Uterus (tissue), 4 donors: ENCODE measurements at places on chromosomes 3 and 15.

- no peak for DNase-seq
These were observed 98.6 kb downstream of the TCF12 start for GRCh38 chr15:57017024-57017423.

- peak; percentile 68 for DNase-seq
These were observed 29.1 kb upstream of the ELP6 start for GRCh38 chr3:47542471-47543173.

DNA sequence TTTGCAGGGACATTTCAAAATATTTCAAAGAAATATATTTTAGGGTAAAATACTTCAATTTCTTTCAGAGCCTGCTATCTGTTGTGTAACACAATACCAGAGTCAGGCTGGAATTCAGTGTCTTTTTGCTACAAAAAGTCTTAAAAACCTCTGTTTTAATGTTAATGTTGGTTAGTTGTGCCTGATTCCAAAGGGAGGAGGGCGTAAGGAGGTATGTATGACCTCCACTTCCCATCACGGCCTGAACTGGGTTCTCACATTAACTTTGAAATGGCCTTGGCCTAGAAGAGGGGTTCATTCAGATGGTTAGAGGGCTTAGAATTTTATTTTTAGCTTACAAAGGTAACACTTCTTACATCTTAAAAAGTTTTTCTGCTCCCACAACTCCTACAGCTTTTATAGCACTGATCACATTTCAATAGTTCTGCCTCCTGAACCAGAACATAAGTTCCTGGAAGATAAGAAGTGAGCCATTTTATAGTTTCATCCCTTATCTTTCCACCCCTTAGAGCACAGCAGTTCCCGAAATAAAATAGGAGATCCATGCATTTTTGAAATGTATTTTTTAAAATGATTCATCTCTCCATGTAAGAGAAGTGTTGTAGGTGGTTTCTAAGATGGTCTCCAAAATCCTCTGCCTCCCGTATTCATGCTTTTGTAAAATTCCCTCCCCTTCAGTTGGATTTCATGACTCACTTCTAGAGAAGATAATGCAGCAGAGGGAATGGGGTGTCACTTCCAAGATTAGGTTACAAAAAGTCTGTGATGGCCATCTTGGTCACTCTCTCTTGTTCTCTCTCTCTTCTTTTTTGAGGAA is 543.1 kb upstream of the NECTIN3 start:
- DNase-seq, result no peak

GRCh38 chr15:44550734-44551133 is 13.8 kb downstream of the EIF3J start:
- DNase-seq, result no peak

- DNase-seq, result no peak
These were observed 326.1 kb upstream of the IL12A start for GRCh38 chr3:159662549-159662948.

DNA sequence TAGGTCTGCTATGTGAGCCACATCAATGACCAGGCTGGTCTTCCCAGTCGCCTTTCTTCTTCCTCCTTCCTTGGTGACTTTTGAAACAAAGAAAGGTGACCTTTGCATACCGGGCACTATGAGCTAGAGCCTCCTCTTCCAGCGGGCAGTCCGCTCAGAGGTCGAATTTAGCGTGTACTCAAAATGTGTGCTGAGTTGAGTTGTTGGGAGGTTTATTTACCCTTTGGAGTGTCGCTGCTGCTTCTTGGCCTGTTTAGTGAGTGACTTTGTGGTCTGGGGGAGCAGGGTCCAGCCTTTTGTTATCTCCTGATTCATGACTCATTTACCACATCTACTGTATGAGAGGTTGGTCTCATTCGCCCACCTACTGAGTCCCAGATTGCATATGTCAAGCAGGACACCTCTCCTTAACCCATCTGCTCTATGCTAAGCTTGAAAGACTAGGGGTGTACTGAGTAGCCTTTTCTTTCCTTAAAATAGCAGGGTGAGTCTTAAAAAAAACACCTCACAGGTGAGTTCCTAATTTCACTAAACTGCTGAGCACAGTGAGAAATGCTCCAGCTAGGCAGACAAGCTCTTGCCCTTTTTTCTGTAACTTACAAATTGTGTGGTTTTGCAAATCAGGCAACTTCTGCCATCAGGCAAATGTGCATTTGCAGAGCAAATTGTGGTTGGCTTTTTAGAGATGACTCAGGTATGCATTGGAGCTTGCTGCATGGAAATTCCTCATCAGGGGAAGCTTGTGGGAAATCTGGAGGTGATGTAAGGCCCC is 3.2 kb upstream of the SIAH2 start:
- no peak for DNase-seq

- no peak for DNase-seq
These were observed 600.4 kb downstream of the GRM7 start for GRCh38 chr3:7461202-7461825.

DNA sequence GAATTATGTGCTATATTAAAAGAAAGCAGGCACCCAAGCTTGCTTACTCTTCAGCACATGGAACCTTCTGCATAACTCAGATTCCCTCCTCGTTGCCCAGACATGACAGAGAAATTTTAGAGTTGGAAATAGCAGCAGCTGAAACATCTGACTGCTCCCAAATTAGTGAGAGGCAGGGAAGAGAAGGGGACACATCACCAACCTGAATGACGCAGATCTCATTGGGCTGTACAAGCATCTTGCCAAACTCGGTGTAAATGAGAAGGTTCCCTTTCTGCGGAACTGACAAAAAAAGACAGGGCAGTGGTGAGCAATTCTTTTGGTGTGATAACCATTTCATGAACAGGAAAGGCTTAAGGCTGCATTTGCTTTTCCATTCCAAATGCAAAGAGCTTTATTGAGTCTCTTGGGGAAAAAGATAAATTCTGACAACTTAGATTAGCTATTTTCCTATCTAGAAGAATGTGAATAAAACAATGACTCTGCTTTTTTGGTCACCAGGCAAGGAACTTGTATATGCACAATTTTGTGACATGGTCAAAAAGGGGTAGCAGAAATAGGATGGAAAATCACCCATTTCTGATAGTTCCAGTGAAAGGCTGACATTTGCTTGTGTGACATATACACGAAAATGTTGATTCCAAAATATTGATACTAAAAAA is 35.1 kb downstream of the HGD start:
- no peak for DNase-seq

DNA sequence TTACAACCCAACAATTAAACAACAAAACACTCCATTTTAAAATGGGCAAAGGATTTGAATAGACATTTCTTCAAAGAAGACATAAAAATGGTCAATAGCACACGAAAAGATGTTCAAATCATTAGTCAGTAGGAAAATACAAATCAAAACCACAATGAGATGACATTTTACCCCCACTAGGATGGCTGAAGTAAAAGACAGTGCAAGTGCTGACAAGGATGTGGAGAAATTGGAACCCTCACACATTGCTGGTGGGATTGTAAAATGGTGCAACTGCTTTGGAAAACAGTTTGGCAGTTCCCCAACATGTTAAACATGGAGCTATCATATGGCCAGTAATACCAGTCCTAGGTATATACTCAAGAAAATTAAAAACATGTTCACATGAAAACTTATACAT is 11.6 kb downstream of the GALNT15 start:
- DNase-seq, result no peak

DNA sequence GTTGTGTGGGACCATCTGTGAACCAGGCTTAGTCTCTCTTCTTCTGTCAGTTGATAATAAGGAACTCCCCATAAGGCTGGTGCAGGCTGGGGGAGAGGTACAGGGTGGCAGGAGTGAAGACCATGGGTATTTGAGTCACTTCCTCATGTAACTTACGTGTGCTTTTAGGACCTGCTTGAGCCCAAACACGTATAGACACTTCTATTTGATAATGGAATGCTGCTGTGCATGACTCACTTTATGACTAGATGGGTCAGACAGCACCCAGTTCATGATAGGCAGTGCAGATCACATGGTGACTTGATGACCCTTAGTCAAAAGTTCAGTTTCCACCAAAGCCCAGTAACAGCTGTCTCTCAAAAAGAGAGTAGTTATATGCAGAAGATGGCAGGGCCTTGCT is 490.9 kb downstream of the ZBBX start:
- DNase-seq, result no peak

GRCh38 chr15:79561982-79562381 is 129.8 kb downstream of the MINAR1 start:
- no peak for DNase-seq

DNA sequence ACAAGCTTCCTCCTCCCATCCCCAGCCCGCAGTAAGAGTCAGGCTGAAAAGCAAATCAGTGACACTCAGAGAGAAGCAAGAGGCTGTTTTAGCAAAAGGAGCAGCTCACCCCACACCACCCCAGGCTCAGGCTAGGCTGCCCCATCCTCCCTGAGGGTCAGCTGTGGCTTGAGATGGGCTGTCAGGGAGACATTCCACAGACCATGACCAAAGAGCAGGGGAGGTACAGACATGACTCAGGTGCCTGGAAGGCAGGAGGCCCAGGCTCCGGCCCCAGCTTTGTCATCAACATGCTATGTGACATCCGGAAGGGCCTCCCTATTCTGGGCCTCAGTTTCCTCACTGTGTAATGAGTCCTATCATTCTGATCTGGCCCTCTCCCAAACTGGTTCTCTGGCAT is 24.7 kb downstream of the HCN4 start:
- DNase-seq, result no peak

DNA sequence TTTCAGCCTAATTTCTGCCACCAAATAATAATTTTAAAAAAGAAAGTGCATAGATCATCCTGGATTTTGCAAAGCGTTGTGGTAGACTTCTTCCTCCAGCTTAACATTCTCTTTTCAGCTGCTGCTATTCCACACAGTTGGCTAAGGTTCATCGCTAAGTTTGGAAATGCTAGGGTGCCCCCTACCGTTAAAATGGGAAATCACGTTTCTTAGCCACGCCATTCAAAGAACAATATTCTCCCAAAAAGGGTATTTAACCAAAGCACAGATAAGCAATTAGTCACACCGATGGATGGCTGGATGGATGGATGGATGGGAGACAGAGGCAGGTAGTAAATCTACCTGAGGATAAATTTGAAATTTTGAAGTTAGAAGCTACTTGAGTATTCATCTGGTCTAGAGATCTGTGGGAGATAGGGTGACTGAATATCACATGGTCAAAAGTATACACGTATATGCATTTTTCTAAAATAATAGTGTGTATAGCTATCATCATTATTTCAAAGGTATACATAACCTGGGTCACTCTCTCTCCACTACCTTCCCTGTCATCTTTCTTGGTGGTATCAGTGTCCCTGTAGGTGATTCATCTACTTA is 67.2 kb downstream of the EFHB start:
- no peak for DNase-seq

- no peak for DNase-seq
These were observed 22.2 kb upstream of the FBN1 start for GRCh38 chr15:48667701-48668100.

DNA sequence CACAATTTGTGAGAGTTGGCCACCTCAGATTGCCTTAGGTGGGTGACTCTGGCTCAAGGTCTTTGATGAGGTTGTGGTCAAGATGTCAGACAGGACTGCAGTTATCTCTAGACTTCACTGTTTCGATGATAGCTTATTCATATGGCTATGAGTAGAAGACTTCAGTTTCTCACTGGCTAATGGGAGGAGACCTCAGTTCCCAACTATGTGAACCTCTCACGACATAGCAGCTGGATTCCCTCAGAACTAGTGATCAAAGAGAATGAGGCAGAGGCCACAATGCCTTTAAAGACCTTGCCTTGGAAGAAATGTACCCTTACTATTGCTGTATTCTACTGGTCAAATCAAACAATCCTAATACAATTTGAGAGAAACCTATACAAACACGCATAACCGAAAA is 607.5 kb upstream of the ROBO2 start:
- DNase-seq, result no peak

- no peak for DNase-seq
These were observed 683.0 kb downstream of the TBL1XR1 start for GRCh38 chr3:176514297-176514696.

DNA sequence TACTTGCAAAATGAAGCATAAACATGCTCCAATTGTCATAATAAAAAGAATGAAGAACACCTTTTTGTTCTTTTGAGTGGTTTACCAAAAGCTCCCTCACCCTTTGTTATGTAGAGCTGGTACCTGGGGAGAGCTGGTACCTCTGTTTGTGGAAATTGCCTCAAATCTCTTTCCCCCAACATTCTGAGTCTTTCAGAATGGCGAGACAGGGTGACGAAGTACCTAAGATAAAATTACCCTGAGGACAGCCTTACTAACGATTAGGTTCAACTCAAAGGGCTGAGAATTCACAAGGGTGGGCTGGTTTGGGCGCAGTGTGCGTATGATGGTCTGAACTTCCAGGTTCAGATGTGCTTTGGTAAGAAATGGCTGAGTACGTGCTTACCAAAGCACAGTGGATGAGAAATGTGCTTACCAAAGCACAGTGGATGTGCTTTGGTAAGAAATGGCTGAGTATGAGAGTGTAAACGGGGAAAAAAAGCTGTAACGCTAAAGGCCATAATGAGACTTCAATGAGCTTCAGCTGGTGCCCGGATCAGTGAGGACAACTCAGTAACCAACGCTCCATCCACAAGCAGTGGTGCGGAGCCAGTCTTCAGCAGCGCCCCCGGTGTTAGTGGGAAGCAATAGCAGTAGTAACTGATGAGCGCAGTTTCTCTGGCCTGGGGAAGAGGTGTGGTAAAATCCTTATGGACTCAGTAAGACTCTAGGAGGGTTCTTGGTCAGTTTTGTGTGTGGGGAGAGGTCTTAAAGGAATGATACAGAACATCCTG is 72.3 kb upstream of the LRIG1 start:
- DNase-seq, result no peak

DNA sequence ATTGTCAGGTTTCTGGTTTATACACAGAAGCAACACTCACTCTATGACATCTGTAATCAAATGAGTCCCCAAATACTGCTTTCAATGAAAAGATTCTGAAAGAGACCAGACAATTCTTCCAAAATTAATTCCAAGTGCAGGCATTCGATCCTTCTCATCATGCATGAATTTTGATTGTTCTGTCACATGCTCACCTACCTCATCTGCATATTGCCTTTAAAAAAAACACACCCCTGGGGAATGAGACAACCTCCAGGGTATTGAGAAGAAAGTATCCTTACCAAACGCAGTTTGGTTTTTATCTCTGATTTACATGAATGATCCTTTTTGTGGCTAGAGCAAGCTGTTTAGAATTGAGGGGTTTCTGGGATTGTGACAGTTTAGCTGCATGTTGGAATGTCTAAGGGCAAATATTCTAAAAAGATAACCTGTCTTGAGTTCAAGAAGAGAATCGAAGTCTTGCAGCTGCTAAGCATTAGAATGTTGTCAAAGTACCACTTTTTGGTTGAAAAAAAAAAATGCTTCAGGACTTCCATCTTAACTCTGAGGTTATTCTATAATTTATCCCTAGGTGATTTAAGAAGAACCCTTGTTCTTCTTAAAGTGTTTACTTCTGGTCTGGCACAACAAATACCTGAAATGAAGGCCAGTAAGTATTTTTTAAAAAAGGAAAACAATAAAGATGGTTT is 653.1 kb downstream of the RBMS3 start:
- DNase-seq, result no peak
